ENCODE measurements at places on chromosomes 12 and 14. TPM values are rescaled to one million over a fixed set of nuclear protein-coding genes. Genes with fewer than 3 reads are reported as not detected.
A peak's percentile ranks its signal among the peaks of the same experiment; 100 is the strongest.

GRCh38 chr14:71317385-71318096, 410.3 kb downstream of the PCNX1 start:
- no peaks in the 10 kb centered on the region for H3K27me3 ChIP-seq
- no peaks in the 10 kb centered on the region for H3K36me3 ChIP-seq
- DNase-seq = no peak
- no peak overlapping the region for H3K4me3 ChIP-seq
- H3K27ac ChIP-seq = no peak overlapping the region

- no peak for DNase-seq
- H3K4me1 ChIP-seq = no peaks in the 10 kb centered on the region
- no peak overlapping the region for H3K27ac ChIP-seq
- H3K4me3 ChIP-seq = no peak overlapping the region
- no peaks in the 10 kb centered on the region for H3K27me3 ChIP-seq
These were observed 70.6 kb downstream of the B4GALNT3 start for GRCh38 chr12:530308-530707.

GRCh38 chr12:109460538-109460937, 16.6 kb downstream of the KCTD10 start:
- H3K27me3 ChIP-seq = no peaks in the 10 kb centered on the region
- peaks cover 44% of the 10 kb centered on the region for H3K4me1 ChIP-seq
- no peak for DNase-seq
- H3K27ac ChIP-seq = no peak overlapping the region
- H3K4me3 ChIP-seq = no peak overlapping the region

- H3K4me3 ChIP-seq = peak overlapping the region; percentile 49
- H3K36me3 ChIP-seq = no peaks in the 10 kb centered on the region
- peaks cover 61% of the 10 kb centered on the region for H3K4me1 ChIP-seq
- peak; percentile 86 for DNase-seq
- H3K27me3 ChIP-seq = no peaks in the 10 kb centered on the region
These were observed 25.2 kb downstream of the KRT8 start for GRCh38 chr12:52879394-52880351.

Gene TBX5
- total RNA-seq = 0.10 TPM

Gene NXPH4
- 20.0 TPM for total RNA-seq

Gene ISCA2
- 27.5 TPM for total RNA-seq
